ENCODE measurements at places on chromosomes 2 and 18.

GRCh38 chr2:39583781-39584180, 81.9 kb upstream of the TMEM178A start:
- DNase-seq, result no peak

GRCh38 chr2:120597595-120598193, 138.0 kb upstream of the GLI2 start:
- DNase-seq, result no peak

- no peak for DNase-seq
These were observed 589.1 kb upstream of the CDH2 start for GRCh38 chr18:28766027-28766426.

GRCh38 chr2:27664154-27664574, 475 bp downstream of the SLC4A1AP start:
- DNase-seq, result no peak

DNA sequence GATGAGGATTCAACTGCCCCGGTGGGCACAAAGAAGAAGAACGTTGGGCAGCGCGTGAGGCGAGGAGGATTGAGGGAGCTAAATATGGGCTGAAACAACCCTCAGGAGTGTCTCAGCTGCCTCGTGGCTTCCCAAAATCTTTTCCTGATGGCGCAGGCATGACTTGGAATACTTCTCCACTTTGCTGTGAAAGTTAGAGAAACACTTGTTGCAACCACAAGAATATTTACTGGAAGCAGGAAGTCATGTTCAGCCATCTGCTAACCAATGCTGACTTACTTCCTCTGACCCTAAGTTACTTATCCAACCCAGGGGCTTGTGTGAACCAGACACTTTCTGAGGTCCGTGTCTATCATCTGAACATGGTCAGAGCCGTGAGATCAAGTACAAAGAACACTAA, 148.8 kb downstream of the ARL4C start:
- no peak for DNase-seq
